ENCODE measurements at places on chromosomes 6 and 20. TPM values are rescaled to one million over a fixed set of nuclear protein-coding genes. Genes with fewer than 3 reads are reported as not detected.

The C4B gene
- total RNA-seq = 40.5 TPM

The CST2 gene
- not detected for total RNA-seq

The GSTA3 gene
- not detected for total RNA-seq

The IL17F gene
- not detected for total RNA-seq

The PMEPA1 gene
- 6.4 TPM for total RNA-seq

The XKR7 gene
- total RNA-seq = under 0.01 TPM

The KCNK16 gene
- not detected for total RNA-seq

The C6orf118 gene
- total RNA-seq = not detected

GRCh38 chr20:46230801-46231282 lies 77.5 kb downstream of the CDH22 start:
- H3K4me1 ChIP-seq = no peaks in the 10 kb centered on the region
- DNase-seq = no peak
- H3K27ac ChIP-seq = no peak overlapping the region
- H3K36me3 ChIP-seq = no peaks in the 10 kb centered on the region

DNA sequence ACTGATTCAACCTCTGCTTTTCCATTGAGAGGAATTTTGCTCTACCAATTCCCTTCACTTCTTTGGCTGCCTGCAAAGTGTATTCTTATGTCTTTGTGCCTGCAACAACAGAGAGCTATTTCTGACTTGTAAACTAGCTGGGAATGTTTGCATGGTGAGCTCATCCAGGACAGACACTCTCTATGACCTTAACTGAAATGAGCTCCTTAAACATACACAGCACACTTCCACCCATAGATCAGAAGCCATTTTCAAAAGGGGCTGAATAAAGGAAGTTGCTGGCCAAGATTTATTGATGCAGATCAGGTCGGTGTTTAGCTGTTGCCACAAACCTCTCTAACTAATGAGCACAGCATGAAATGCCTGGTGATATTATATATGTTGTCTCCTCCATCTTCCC lies 377.7 kb downstream of the BTBD9 start:
- H3K4me1 ChIP-seq = no peaks in the 10 kb centered on the region
- no peaks in the 10 kb centered on the region for H3K36me3 ChIP-seq
- no peak overlapping the region for H3K27ac ChIP-seq

DNA sequence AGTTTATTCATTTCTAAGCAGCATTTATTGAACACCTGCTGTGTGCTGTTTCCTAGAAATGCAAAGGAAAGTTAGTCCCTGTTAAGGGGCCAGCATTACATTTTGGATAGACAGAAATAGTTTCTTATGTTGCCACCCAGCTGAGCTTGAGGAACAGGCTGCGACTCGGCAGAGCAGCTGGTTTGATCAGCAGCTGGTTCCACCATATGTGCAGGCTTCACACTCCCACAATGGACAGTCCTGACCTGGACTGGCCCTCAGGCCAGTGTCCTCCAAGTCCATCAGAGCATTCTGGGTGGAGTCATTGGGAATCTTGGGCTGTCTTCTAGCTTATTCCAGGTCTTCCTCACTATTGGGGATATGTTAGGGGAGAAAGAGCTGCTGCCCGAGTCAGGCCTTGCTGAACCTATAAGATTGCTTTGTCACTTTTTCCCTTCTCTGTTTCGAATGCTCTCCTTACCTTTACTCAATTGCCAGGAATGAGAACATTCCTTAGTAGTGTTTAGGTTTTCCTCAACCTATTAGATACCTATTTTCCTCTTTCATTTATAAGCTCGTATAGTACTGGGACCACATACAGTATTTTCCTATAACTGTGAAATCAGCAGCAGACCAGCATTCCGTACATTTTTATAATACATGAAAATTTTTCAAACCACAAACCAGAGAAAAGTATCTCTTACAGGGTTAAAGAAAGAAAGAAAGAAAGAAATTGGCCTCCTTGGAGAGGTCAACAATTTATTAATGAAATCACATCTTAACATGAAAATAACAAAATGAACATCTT lies 203.0 kb downstream of the FARS2 start:
- H3K27ac ChIP-seq = no peak overlapping the region
- H3K27me3 ChIP-seq = no peaks in the 10 kb centered on the region
- no peaks in the 10 kb centered on the region for H3K36me3 ChIP-seq
- H3K4me1 ChIP-seq = no peaks in the 10 kb centered on the region
- no peak overlapping the region for H3K4me3 ChIP-seq
- no peak for DNase-seq

DNA sequence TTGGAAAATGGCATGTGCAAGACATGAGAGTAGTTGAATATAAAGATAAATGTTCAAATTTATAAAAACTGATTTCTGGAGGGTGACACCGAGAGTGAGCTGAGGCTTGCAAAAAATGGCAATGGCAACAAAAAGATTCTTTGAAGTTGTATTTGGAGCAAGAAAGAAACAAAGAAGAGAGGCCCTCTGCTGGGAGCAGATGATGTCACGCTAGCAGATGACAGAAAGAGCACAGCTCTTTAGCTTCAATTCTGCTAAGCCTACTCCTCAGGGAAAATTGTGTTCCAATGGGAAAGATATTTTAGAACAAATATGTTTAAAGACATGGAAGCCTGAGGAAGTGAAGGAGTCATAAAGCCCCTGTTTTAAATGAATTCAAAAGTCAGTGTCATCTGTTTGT lies 125.3 kb upstream of the NOX3 start:
- H3K36me3 ChIP-seq = no peaks in the 10 kb centered on the region
- DNase-seq = no peak
- no peaks in the 10 kb centered on the region for H3K4me1 ChIP-seq
- H3K27ac ChIP-seq = no peak overlapping the region
- H3K4me3 ChIP-seq = no peak overlapping the region

DNA sequence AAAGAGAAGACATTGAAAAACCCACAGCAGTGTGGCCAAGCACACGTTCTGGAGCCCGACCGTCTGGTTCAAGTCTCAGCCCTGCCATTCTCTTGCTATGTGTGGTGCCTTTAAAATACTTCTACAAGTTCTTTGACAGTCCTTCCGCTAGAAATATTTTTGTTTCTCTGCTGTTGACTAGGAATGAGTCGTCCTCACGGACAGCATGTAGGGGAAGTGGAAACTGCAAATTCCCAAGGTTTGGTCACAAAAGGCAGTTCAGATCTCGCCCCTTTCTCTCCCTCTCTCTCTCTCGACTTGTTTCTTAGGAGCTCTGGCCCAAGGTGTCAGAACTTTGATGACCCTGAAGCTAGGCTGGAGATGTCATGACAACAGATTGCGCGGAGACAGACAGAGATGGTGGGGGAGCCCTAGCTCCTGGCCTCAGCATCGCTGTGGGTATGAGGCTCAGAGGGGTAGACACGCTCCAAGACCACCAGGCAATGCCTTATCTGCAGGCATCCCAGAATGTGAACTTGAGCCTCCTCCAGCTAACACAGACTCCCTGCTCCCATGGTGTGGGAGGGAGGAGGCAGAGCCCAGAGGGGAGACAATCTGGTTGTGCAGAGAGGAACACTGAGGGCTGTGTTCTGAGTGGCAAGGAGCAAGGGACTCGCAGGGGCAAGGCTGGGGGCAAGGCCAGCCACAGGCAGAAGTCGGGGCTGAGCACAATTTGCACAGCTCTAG lies 368.9 kb upstream of the SULF2 start:
- H3K27ac ChIP-seq = no peak overlapping the region
- no peaks in the 10 kb centered on the region for H3K27me3 ChIP-seq
- H3K4me1 ChIP-seq = no peaks in the 10 kb centered on the region

DNA sequence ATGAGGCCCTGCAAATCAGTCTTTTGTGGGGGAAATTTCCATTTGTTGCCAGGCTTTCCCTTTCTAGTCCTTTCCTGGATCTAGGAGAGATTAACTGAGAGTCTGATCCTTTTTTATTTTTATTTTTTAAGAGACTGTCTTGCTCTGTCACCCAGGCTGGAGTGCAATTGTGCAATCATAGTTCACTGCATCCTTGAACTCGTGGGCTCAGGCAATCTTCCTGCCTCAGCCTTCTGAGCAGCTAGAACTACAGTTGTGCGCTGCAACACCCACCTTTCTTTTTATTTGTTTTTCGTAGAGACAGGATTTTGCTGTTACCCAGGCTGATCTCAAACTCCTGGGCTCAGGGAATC lies 22.9 kb downstream of the OR2B2 start:
- no peak overlapping the region for H3K4me3 ChIP-seq
- no peaks in the 10 kb centered on the region for H3K36me3 ChIP-seq
- H3K27me3 ChIP-seq = peaks cover 53% of the 10 kb centered on the region
- no peak for DNase-seq

DNA sequence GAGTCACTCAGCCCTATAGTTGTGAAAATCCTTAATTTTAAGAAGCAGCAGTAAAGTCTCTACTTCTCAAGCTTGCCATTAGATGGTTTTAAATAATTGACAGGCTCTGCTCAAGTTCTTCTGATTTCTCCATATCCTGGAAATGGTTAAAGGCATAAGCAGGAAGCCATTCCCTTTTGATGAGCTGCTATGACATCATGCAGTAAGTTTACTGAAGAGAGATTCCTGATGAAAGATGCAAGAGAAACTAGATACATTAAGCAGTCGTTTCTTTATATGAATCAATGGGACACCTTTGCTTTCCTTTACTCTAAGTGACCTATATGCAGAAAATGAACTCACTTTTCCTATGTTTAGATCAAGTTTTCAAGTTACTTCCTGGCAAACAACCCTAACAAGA lies 9.8 kb downstream of the POPDC3 start:
- peaks cover 5% of the 10 kb centered on the region for H3K27me3 ChIP-seq
- DNase-seq = no peak
- no peak overlapping the region for H3K27ac ChIP-seq
- H3K4me1 ChIP-seq = no peaks in the 10 kb centered on the region
- no peak overlapping the region for H3K4me3 ChIP-seq

- no peak overlapping the region for H3K4me3 ChIP-seq
- no peak overlapping the region for H3K27ac ChIP-seq
- H3K36me3 ChIP-seq = no peaks in the 10 kb centered on the region
- no peaks in the 10 kb centered on the region for H3K4me1 ChIP-seq
Measured at GRCh38 chr6:163113358-163113962, 301.1 kb upstream of the QKI start.

- no peak overlapping the region for H3K4me3 ChIP-seq
- H3K4me1 ChIP-seq = no peaks in the 10 kb centered on the region
- DNase-seq = no peak
- no peaks in the 10 kb centered on the region for H3K36me3 ChIP-seq
- no peak overlapping the region for H3K27ac ChIP-seq
Measured at GRCh38 chr20:63401384-63402110, 40.4 kb upstream of the CHRNA4 start.

- DNase-seq = no peak
- no peaks in the 10 kb centered on the region for H3K36me3 ChIP-seq
- H3K27ac ChIP-seq = no peak overlapping the region
- no peak overlapping the region for H3K4me3 ChIP-seq
Measured at GRCh38 chr20:32319100-32319499, 39.0 kb upstream of the ASXL1 start.

GRCh38 chr20:8145246-8146168 lies 13.4 kb downstream of the PLCB1 start:
- H3K4me1 ChIP-seq = no peaks in the 10 kb centered on the region
- H3K27me3 ChIP-seq = no peaks in the 10 kb centered on the region
- no peak overlapping the region for H3K4me3 ChIP-seq
- no peak for DNase-seq
- H3K27ac ChIP-seq = no peak overlapping the region

- H3K27ac ChIP-seq = no peak overlapping the region
- DNase-seq = no peak
- no peak overlapping the region for H3K4me3 ChIP-seq
- no peaks in the 10 kb centered on the region for H3K27me3 ChIP-seq
- no peaks in the 10 kb centered on the region for H3K36me3 ChIP-seq
Measured at GRCh38 chr6:107361753-107362604, 97.4 kb downstream of the PDSS2 start.

GRCh38 chr6:88825856-88826255 lies 137.6 kb downstream of the RNGTT start:
- no peak for DNase-seq
- no peak overlapping the region for H3K4me3 ChIP-seq
- no peaks in the 10 kb centered on the region for H3K36me3 ChIP-seq
- no peak overlapping the region for H3K27ac ChIP-seq
- H3K4me1 ChIP-seq = no peaks in the 10 kb centered on the region
- no peaks in the 10 kb centered on the region for H3K27me3 ChIP-seq

DNA sequence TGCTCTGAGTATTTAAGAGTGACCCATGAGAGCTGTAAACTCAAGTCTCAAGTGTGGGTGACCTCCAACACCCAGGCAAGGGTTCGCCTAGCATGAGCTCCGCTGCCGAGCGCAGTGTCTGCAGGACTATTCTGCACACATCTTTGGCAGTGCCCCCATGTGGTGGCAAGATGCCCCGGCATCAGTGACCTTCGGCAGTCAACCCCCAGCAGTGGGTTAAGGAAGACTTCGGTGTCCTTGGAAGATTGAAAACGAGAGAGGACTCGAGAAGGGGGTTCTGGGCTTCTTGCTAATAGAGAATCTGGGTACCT lies 43.1 kb downstream of the RBM38 start:
- H3K36me3 ChIP-seq = no peaks in the 10 kb centered on the region
- DNase-seq = no peak
- peaks cover 27% of the 10 kb centered on the region for H3K4me1 ChIP-seq
- no peaks in the 10 kb centered on the region for H3K27me3 ChIP-seq
- no peak overlapping the region for H3K27ac ChIP-seq

All from transverse colon (tissue), 4 donors.